Daoy (cell line): ENCODE measurements at places on chromosomes 5 and 9. TPM values are rescaled to one million over a fixed set of nuclear protein-coding genes. Genes with fewer than 3 reads are reported as not detected.

GRCh38 chr9:137433916-137434431 is 7.2 kb downstream of the ENTPD8 start:
- no peak for DNase-seq

DNA sequence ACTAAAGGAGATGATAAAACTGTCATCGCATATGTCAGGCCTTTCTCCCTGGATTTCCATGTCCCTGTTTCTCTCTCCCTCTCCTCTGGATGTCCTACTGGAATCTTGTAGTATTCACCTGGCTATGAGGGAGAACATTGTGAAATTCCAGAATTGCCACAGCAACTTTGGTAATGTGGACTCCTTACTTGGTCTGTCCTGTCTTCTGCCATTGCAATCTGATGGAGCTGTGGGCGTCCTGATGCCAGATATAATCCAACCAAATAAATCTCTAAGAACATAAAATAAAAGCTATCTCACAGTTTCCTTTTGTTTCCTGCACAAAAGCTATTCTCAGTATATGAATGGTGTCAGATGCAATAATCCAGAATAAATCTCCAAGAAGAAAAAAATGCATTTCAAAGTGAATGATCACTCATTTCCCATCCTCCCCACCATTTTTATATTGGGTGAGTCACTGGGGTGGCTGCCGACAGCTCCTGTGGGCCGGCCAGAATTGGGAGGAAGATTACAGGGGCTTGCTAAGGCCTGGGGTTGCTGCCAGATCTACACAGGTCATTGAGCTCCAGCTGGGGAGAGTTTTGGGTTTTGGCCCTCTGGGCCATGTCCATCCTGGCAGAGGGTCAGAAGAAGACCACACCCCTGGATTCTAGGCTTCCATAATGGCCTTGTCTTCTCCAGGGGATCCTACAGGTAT is 160.7 kb upstream of the PITX1 start:
- DNase-seq = peak; percentile 45

DNA sequence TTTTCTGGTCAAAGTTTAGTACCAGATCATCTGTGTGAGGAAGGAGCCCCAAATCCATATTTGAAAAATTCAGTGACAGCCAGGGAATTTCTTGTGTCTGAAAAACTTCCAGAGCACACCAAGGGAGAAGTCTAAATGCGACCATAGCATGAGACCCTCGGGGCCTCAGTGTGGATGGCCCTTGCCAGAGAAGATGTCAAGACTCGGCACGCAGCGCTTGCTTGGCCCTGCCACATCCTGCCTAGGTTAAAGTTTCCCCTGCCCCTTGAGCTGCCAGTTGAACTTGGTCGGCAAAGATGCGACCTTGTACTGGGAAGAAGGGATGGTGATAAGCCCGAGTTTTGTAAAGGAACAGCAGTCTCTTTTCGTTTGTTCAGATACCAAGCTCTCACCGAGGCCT is 65.8 kb downstream of the IL31RA start:
- DNase-seq = no peak

Gene GDF9
- total RNA-seq = 0.17 TPM in 1 of 2 replicates, not detected in the other

Gene GOLPH3
- total RNA-seq = 54.3 and 54.7 TPM in 2 replicates

Gene OR1J2
- total RNA-seq = not detected in 2 replicates

Gene LCN9
- not detected in 2 replicates for total RNA-seq

Gene JAKMIP2
- total RNA-seq = 0.48 and 0.63 TPM in 2 replicates
